ENCODE measurements at places on chromosomes 7 and 10.

- DNase-seq: no peak
These were observed 399.9 kb downstream of the GATA3 start for GRCh38 chr10:8454357-8454756.

DNA sequence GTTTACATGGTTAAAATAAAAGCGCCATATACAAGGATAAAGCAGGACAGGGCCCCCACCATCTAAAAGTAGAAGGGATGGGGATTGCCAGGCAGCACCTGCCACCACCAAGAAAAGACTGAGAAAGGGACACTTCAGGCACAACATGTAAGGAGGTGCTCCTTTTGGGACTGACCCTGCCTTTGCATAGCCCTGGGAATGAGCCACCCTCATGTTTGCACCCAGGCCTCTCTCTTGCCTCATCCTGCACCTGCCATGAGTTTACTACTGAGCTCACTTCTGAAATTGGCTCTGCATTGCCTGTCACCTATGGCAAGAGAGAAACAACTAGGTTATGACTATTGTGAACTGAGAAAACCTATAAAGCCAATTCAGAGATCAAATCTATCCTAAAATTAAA lies 489.7 kb downstream of the KCNMA1 start:
- DNase-seq: no peak

DNA sequence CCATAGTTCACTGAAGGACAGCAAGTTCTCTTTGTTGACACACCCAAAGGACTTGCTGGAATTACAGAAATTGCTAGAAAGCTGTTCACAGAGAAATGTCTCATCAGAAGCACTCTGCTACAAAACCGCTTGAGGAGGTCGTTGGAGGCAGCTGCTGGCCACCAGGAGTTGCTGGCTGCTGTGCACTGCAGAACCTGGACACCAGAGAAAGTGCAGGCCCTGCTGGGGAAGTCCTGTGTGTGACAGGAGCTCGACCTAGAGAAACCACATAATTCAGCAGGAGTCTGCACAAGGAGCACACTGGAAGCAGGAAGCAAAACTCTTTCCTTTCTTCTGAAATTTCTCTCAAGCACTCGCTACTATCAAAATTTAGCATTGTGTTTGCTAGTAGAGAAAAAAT lies 461.5 kb upstream of the GHITM start:
- DNase-seq: no peak

- DNase-seq: no peak
These were observed 16.5 kb upstream of the TLX1 start for GRCh38 chr10:101114646-101115045.

All from T1000 (cell line).